Epithelial cell of prostate (primary cell): ENCODE measurements at places on chromosomes 1 and 21.

DNA sequence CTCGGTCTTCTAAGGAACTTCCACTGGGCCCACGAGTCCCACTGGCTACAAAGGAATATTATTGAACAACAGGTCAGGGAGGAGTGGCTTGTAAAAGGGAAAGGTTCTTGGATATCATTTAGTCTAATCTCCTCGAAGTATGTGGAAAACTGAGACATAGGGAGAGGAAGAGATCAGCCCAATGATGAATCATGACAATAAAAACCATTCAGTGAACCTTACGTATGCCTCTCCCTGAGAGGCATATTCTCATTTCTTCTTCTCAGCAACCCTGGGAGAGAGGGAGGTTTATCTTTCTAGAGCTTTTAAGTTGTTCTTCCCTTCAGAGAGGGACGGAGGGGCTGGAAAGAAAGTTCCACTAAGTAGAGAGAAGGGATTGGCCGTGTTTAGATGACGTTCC is 5.3 kb upstream of the MOB3C start:
- DNase-seq = no peak

DNA sequence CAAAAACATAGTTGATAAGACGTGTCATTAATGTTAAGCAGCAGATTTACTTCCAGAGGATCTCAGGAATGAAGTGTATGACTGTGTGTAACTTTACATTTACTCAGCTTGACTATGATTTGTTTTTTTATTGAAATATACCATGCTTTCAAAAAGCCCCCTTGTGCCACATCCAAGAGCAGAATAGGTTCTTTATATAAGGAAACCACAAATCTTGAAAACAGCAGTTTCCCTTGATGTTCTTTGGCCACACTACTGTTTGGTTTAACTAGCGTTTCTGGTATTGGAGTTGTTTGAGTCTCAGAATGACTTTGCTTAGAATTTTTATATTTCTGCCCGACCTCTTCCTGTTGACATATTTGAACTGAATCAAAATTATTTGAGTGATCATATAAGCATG is 25.0 kb downstream of the LRRC8C start:
- no peak for DNase-seq

DNA sequence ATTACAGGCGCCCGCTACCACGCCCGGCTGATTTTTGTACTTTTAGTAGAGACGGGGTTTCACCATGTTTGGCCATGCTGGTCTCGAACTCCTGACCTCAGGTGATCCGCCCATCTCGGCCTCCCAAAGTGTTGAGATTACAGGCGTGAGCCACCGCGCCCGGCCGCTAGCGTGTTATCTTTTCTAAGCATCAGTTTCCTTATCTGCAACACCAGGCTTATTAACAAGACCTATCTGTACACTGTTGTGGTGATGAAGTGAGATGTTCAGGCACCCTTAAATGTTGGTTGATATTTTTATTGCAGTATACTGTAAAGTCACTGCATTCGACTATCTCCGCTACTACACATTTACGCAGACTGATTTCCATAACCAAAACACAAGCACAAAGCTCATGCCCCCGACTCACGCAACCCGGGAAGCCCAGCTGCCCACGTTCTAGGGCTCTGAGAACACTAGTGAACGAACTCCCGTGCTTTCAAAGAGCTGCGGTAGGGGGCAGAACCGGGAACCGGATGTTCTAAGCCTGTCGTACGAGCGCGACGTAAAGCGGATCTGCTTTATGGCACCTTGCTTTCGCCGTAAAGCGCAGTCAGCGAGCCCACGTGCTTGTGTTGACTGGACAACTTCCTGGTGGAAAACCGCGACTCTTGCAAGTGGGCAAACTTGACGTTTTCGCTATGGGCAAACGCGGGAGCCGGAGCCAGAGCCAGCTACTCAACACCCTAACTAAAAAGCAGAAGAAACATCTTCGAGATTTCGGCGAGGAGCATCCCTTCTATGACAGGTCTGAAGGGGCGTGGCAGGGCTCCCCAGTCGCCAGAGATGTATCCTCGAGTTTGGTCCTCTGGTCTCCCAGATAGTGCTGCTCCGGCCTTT is at the start of gene UTP25:
Gene UTP25, plus strand, starts transcription at position 589 of the 879 bp plus-strand sequence. Its CDS starts 92 bp downstream, at position 681.
- DNase-seq = no peak

- DNase-seq = no peak
Observed at GRCh38 chr1:182340233-182341058, 51.1 kb downstream of the GLUL start.

DNA sequence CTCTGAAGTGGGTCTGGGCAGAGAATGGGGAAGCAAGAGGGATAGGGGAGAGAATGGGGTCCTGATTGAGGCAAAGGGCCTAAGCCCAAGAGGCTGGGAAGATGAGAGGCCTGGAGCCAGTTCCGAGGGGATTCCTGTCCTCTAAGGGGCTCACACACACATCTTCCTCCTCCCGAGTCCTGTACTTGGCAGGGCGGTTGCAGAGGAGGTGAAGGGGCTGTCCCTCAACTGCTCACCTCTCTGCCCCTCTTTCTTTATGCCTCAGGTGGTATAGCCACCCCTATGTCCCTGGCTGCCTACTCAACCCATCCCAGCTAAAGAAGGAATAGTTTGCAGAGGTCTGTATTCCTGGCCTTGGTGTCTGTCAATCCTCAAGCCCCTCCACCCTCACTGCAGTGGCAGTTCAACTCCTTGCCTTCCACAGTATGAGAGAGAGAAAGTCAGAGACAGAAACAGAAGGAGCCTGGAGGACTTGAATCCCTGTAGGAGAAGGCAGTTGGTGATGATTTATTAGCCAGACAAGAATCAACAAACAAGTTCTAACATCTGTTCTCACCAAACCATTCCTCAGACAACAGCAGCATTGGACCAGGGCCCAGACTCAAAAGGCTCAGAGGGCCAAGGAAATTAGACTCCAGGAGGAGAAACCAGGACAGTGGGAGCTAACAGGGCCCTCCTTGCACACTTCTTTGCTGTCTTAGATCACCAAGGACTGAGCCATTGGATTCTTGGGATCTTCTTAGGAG is 10.7 kb downstream of the SH2D2A start:
- peak; percentile 33 for DNase-seq

DNA sequence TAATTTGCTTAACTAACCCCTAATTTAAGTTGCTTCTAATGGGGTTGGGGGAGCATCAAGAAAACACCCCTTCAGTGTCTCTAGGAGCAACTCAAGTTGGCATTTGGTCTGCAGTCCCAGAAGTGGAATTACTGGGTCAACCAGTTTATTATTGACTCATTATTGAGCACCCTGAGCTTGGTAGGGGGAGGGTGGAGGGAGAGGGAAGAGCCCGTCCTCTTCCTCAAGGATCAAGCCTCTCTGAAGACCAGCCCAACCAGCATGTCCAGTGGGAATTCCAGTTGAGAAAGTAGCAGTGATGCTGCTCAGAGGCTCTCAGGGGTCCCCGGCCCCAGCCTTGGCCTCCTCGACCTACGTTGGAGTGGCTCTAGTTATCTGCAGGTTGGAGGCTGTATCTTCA is 2.1 kb upstream of the PLA2G2F start:
- DNase-seq = peak; percentile 33

GRCh38 chr1:35222322-35223083 is 29.6 kb upstream of the SFPQ start:
- DNase-seq = no peak
